ENCODE measurements at places on chromosomes 7 and 10.

DNA sequence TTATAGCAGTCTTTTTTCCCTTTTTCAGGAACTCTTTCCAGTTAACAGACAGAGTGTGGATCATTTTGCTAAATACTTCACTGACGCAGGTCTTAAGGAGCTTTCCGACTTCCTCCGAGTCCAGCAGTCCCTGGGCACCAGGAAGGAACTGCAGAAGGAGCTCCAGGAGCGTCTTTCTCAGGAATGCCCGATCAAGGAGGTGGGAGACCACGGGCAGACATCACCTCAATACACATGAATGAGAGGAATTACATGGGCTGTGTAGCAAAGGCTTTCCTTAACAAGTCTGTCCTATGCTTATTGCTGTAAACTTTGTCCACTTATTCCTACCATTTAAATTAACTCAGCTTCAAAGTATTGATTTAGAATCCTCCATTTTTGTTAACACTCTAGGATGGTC lies 48.8 kb downstream of the BZW2 start:
- DNase-seq = no peak

- no peak for DNase-seq
Observed at GRCh38 chr7:71851776-71852498, 560.2 kb downstream of the CALN1 start.

- DNase-seq = no peak
Observed at GRCh38 chr10:118343115-118343514, 991 bp upstream of the FAM204A start.

- DNase-seq = no peak
Observed at GRCh38 chr10:5584895-5585516, 60.2 kb downstream of the CALML3 start.

GRCh38 chr10:79379512-79380124 lies 32.3 kb downstream of the PPIF start:
- no peak for DNase-seq

GRCh38 chr7:92706563-92706962 lies 116.4 kb upstream of the FAM133B start:
- no peak for DNase-seq

GRCh38 chr10:64174666-64175255 lies 653.6 kb downstream of the REEP3 start:
- no peak for DNase-seq

DNA sequence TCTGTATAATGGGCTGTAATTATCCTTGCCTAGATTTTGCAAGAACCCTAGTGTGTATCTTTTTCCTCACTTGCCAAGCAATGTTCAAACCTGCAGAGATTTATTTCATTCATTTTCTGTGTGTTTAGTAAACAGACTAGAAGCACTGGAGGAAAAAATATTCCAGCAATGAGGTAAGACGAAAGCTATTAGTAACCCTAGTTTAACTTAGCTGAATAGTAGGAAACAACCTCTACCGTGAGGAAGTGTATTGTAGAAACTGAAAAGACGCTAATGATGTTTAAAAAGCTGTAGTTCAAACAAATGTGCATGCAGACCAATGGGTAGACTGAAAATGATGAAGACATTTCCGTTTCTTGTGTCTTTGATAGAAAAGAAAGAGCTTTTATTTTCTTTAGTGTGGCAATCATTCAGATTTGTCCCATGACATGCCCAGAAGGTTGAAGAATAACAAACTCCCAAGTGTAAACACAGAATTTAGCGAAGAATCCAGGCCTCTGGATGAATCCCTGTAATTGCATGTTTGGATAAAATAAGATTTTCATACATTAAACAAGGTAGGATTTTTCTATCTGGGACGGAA lies 20.7 kb downstream of the CAV1 start:
- no peak for DNase-seq

DNA sequence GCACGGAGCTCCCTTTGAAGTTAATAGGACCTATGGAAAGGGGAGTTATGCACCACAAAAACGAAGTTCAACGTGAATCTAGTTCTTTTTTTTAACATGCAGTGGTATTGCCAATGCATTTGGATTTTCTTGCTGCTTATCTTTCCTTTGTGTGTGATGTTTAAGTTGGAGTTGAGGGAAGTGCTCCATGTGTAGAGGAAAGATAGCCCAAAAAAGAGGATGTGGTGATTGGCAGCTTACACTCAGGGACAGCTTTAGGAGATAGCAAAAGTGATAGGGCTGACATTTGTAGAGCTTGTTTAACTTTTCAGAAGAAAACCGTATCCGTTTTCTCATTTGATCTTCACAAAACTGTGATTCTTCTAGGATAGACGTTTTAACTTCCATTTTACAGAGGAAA lies 101.3 kb downstream of the MDFIC start:
- DNase-seq = no peak

- DNase-seq = no peak
Observed at GRCh38 chr7:128734890-128735289, 4.3 kb upstream of the CALU start.

GRCh38 chr10:93777092-93777491 lies 19.4 kb downstream of the LGI1 start:
- no peak for DNase-seq

GRCh38 chr7:158283016-158283974 lies 304.3 kb downstream of the PTPRN2 start:
- no peak for DNase-seq

GRCh38 chr7:141227454-141227853 lies 153.6 kb downstream of the TMEM178B start:
- no peak for DNase-seq

- DNase-seq = no peak
Observed at GRCh38 chr10:77943121-77943901, 16.8 kb upstream of the DLG5 start.

DNA sequence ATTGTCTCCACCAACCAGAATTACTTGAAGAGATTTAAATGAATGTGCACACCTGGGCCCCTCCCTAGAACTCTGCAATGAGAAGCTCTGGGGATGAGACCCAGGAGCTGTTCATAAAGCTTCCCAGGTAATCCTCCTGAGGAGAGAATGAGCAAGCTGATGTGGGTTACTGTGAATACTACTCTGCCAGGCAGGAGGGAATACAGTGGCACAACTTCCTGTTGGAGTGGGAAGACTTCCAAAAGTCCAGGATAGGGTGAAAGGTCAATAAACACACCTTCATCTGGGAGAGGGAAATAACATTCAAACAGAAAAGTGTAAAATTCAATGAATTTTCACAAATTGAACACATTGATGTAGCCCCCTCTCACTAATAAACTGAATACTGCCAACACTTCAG lies 351.4 kb downstream of the ABCA13 start:
- DNase-seq = no peak

- no peak for DNase-seq
Observed at GRCh38 chr7:67489881-67490280, 493.2 kb downstream of the TYW1 start.

DNA sequence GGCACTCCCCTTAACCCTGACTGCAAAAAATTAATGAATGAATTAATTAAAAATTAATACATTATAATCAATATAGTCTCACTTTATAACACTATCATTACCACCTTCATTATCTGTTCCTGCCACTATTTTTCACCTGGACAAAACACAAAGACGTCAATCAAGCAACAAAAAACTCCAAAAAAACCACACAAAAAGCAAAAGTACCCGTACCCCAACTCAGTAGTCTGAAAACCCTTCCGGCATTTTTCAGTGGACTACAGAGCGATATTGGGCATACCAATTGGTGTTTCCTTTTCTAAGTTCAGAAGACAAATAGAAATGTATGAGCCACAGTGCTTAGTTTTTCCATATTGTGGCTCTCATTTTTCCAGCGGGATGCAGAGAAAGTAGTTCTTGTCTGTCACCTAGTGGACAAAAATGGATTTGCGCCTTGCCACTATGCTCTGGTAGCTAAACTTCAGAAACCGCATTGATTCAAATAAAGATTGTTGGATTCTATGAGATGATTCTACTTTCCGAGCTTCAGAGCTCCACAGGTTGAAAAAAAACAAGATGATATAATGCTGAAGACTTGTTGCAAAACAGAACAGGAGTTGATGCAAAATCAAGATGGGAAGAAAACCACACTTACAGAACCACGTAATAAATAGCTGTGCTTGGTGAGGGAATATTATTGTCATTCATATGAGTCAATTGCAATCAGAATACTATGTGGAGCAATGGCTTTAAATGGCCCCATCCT lies 50.6 kb upstream of the ITGB1 start:
- DNase-seq = peak; percentile 78

DNA sequence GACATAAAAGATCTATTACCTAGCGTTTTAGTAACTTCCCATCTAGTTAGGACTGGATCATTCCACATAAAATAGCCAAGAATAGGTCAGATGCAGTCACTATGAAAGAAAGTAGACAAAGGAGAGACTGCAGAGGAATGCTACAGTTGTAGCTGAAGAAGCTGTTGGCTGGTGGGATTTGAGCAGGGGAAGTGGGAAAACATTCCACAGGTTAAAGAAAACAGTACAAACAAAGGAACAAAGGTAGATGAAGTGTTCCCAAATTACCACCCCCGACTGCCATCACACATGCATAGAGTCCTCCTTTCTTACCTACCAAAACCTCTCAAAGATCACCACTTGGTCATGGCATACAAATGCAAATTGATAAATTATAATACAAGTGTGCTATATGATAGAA lies 41.8 kb downstream of the DLD start:
- DNase-seq = no peak

GRCh38 chr10:70784471-70784870 lies 706 bp downstream of the TBATA start:
- DNase-seq = no peak

GRCh38 chr7:28041508-28042314 lies 138.9 kb downstream of the JAZF1 start:
- peak; percentile 20 for DNase-seq

Measured in stimulated activated CD4-positive, alpha-beta T cell treated with anti-CD3 and anti-CD28 coated beads, Interleukin-15, amount 100 ng/mL, for 24 hours (primary cell).